NB4 (cell line): ENCODE measurements at places on chromosomes 7 and 10.
A peak's percentile ranks its signal among the peaks of the same experiment; 100 is the strongest.

- DNase-seq, result no peak
Measured at GRCh38 chr7:521221-522070, 1.8 kb upstream of the PDGFA start.

DNA sequence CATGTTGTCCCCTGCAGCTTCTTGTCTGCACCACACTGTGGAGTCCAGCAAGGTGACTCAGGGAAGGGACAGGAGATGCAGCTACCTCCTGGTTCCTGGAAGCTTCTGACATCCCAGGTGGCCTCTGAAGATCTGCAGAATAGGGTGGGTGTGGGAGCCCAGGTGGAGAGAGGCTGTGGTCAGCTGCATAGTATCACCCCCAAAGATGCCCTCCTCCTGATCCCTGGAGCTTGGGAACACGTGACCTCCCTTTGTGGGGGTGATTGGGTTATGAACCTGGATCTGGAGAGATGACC is 25.4 kb downstream of the CALML3 start:
- DNase-seq, result no peak

- DNase-seq, result peak; percentile 69
Measured at GRCh38 chr7:42843205-42843800, 68.6 kb downstream of the C7orf25 start.

- peak; percentile 67 for DNase-seq
Measured at GRCh38 chr10:60646966-60647796, 131.1 kb upstream of the CDK1 start.

DNA sequence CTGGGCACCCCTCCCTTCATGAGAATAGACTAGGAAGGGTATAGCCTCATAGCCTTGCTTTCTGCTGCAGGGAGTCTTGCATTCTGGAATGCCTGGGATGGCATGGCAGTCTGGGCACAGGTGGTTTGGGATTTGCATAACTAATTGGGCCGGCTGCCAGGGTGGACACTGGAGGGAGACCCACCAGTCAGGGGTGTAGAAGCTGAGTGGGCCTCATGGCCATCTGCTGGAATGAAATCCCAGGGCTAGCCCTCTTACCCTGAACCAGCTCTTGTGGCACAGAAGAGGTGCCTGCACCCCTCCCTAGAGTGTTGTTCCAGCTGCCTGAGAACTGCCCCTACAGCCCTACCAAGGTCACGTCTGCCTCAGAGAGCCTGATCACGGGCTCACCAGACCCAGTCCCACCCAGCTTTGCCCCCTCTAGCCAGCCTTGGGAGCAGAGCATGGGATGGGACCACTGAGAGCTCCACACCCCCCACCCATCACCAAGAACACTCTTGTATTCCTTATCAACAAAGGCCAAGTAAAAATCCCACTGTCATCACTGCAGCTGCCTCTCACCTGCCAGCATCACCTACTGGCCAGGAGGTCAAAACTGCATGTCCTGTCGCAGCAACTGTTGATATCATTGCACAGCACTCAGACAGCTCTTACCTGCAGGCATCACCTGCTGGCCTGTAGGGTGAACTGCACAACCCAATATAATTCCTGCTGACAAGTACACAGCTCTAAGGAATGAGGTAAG is 148.9 kb downstream of the ZEB1 start:
- DNase-seq, result peak; percentile 2

DNA sequence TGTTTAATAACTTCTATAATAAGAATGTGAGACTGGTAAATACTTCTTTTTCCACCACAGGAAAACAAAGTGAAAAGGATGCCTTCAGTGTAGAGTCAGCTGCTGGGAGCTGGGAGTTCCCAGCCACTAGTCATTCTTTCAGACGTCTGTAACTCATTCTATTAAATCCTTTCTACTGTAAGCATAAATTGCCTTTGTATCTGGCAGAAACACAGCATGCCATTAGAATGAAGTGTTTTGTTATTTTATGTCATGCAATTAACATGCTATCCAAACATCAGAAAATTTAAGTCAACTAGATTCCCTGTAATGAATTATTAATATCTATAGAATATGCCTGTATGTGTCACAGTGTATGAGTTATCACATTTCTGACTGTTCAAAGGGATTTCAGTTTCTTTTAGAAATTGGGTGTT is 14.3 kb downstream of the BPGM start:
- DNase-seq, result no peak

DNA sequence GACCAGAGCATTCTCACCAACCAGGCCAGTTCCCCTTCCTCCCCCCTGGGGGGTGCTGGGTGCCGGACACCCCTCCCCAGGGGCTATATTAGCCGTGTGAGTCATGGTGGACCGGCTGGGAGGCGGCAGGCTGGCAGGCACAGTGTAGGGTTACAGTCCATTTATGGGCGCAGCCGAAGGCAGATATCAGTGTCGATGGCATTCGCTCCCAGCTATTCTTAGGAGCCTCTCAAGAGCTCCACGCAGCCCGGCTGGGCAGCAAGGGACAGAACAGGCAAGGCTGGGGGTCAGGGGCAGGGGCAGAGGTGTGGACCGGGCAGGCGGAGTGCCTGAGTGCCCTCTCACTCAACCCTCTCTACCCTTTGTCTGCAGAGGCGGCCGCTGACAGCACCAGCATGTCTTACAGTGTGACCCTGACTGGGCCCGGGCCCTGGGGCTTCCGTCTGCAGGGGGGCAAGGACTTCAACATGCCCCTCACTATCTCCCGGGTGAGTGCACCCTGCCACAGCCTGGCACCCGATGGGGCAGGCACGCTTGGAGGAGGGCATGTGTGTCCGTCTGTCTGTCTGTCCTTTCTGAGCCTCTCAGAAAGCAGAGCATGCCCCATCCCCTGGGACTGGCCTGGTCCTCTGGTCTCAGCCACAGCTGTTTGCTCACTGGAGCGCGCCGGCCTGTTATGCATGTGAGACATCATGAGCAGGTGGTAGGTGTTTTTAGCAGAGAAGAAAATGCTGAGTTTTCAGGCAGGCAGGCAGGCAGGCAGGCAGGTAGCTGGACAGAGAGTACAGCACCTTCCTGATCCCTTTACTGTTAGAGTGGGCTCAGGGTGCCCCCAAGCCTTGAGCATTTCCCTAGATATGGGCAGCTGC is at the start of gene LDB3:
TSS of gene LDB3 (plus strand) at position 215 of the 869 bp plus-strand sequence. CDS start at position 396, 181 bp downstream.
- DNase-seq, result peak; percentile 91

- DNase-seq, result peak; percentile 19
Measured at GRCh38 chr10:123808906-123809305, 82.7 kb downstream of the CPXM2 start.

GRCh38 chr10:78178940-78179339 is 145.3 kb downstream of the RPS24 start:
- DNase-seq, result no peak

- DNase-seq, result no peak
Measured at GRCh38 chr10:95303535-95303934, 12.7 kb upstream of the PDLIM1 start.

- peak; percentile 64 for DNase-seq
Measured at GRCh38 chr7:38411404-38411803, 138.0 kb upstream of the TARP start.

- DNase-seq, result peak; percentile 43
Measured at GRCh38 chr7:46776790-46777189, 805.1 kb downstream of the TNS3 start.

DNA sequence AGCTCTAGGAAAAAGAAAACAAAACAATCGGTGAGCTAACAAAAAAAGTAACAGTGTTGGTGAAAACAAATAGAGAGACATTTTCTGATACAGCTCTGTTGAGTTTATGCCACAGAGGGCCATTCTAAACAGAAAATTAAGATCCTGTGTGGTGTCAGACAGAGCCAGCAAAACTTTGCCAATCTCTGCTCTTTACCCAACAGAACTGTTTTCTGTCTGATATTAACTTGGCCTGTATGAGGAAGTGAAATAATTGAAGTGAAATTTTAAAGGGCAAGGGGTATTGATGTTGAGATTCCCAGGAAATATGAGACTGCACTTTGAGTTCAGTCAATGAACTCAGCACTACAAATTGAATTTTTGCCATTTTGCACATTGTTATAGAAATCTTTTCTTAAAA is 101.0 kb downstream of the AOAH start:
- no peak for DNase-seq

- no peak for DNase-seq
Measured at GRCh38 chr7:5383314-5384098, 40.1 kb downstream of the TNRC18 start.
